Eye (tissue), 1 donor: ENCODE measurements at places on chromosomes 3 and 15.
A peak's percentile ranks its signal among the peaks of the same experiment; 100 is the strongest.

GRCh38 chr3:116020989-116021388, 397.7 kb downstream of the GAP43 start:
- DNase-seq = no peak

- DNase-seq = no peak
Measured at GRCh38 chr15:57611938-57612337, 20.2 kb downstream of the MYZAP start.

DNA sequence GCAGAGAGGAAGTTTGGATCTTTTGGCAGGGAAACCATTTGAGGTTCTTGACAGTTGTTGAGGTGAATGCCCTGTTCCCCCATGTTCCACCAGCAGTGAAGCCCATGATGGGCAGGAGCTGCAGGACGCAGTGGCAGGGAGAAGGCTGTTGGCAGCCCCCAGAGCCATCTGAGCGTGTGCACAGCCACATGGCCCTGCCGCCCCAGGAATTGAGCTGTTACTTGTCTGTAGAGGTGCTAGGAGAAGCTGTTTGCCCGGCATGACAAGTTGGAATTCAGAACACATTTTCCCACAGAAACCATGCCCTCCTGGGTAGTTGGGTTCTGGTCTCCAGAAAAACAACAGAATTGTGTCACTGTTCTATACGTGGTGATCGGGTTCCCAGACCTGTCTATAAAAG, 218.2 kb upstream of the NR2E3 start:
- no peak for DNase-seq

DNA sequence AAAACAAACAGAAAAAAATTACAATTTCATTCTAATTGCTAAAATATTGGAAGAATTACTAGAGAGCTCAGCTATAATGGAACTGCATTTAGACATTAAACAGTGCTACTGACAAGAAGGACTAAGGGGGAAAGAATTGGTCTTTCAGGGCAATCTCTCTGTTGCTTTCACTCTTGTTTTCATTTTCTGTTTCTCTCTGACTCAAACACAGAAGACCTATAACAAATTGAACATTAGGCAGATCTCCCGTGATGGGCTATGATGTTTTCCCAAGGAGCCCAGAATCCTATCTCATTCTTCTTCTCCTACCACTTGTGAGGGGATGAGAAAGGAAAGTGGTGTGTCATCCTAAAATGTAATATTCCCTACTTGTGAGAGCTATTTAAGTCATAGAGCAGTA, 358.0 kb upstream of the TGFBR2 start:
- DNase-seq = no peak

GRCh38 chr3:58497097-58497496, 5.2 kb downstream of the KCTD6 start:
- DNase-seq = peak; percentile 87

DNA sequence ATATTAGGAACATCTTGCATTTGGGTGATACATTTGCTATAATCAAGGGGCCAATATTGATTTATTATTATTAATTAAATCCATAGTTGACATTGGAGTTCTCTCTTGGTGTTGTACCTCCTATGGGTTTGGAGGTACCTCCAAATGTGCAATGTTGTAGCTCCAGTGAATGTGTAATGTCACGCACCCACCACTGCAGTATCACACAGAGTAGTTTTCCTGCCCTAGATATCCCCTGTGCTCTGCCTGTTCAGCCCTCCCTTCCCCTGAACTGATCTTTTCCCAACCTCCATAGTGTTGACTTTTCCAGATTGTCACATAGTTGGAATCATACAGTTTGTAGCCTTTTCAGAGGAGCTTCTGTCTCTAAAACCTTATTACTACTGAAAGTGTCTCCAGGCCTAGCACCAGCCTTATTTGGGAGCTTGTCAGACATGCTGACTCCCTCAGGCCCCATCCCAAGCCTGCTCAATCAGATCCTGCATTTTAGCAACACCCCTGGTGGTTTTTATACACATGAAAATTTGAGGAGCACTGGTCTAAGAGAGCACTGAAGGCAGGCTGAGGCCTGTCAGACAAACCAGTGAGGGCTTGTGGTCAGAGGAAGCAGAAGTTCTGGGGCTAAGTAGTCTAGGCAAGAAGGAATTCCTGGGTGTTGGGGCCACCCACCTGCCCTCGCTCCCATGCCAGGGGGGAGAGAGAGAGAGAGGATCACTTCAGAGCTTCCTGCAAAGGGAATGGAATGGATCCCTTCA, 73.4 kb downstream of the SLC6A11 start:
- DNase-seq = no peak

- DNase-seq = no peak
Measured at GRCh38 chr3:22894865-22895264, 308.3 kb upstream of the UBE2E2 start.

- DNase-seq = no peak
Measured at GRCh38 chr3:52986938-52987337, 58.9 kb downstream of the SFMBT1 start.

- DNase-seq = peak; percentile 53
Measured at GRCh38 chr3:76570436-76571057, 469.4 kb upstream of the ROBO2 start.

DNA sequence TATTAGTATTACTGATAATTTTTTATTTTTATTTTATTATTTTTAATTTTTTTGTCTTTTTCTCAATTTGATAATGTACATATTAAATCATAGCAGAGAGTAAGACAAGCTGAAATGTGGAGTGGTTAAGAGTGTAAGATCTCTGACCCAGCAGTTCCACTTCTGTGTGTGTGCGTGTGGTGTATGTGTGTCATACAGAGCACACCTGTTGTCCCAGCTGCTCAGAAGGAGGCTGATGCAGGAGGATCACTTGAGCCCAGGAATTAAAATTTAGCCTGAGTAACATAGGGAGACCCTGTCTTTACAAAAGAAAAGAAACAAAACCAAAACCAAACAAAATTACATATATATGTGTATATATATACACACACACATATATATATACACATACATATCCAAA, 1.4 kb upstream of the CIDEC start:
- no peak for DNase-seq

DNA sequence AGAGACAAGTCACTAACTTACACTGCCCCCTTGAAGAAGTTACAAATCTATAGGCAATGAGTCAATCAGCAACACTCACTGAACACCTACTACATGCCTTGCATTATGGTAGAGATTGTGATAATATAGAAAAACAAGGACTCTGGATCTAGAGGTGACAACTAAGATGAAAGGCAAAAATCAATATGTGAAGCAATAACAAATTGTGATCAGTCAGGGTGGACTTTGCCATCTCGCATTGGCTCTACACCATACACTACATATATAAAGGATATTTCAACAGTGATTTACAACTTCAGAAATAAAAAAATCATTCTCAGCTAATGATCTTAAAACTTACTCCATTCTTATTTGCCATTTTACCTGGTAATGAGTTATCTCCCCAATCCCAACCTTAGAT, 210.7 kb upstream of the CD96 start:
- no peak for DNase-seq

- DNase-seq = no peak
Measured at GRCh38 chr15:91067036-91067435, 33.0 kb upstream of the SV2B start.

GRCh38 chr3:69472093-69472492, 86.2 kb upstream of the FRMD4B start:
- no peak for DNase-seq

GRCh38 chr3:146577662-146578061, 27.5 kb downstream of the PLSCR5 start:
- DNase-seq = peak; percentile 64

GRCh38 chr15:96947296-96948229, 617.1 kb downstream of the NR2F2 start:
- DNase-seq = peak; percentile 86

DNA sequence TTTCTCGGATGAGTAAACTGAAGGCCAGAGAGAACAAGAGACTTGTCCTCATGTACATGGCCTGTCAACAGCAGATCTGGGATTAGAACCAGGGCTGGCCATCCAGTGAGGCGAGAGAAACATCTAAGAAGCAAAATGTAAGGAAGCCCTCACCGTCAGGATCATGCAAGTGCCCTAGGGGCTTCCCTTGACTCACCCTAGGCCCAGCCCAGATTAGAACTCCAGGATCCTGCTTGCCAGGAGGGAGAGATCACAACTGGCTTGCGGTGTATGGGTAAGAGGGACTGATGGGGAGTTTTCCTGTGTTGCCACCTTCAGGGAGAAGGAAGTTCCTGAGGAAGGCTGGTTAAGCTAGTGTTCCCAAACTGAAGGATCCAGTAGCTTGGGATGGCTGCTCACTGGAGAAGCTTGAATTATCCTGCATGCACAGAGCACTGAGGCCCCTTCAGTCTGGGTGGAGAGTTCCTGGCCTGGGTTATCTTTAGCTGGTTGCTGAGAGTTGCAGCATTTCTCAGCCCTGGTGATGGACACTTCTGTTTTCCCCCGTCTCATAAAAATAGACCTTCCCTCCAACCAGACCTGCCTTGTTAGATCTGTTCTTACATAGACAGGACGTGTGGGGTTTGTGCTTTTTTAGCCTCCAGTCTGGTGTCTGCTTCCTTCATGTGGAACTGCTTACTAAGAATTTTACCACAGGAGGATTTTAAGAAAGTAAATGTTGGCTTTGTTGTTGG, 28.2 kb upstream of the XIRP1 start:
- no peak for DNase-seq

DNA sequence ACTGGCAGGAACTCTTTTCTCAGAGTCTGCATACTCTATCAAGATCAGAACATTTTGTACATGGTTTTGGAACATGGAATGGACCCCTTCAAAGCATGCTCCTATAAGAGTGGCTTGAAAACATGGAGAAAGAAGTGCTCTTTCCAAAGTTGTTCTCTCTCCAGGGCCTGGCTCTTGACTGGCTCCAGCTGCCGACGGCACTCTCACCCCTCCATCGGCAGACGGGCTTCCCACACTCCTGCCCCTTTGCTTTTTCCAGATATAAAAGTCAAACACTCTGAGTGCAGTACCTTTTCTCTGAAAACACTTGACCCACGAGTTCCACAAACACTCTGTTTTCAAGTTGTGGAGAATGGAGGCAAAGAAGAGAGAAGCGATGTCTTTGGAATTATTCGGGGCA, 72.5 kb upstream of the ONECUT1 start:
- DNase-seq = no peak

DNA sequence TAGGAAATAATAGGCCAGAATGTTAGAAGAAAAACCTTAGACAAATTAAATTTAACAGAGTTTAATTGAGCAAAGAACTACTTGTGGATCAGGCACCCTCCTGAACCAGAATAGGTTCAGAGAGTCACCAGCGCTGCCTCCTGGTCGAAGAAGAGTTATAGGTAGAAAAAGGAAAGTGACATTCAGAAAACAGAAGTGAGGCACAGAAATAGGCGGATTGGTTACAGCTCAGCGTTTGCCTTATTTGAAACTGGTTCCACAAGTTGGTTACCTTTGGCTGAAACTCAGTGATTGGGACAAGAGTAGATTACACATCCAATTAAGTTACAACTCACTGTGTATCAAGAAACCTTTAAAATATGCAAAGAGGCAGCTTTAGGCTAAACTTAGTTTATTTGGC, 4.4 kb downstream of the AADAC start:
- no peak for DNase-seq

DNA sequence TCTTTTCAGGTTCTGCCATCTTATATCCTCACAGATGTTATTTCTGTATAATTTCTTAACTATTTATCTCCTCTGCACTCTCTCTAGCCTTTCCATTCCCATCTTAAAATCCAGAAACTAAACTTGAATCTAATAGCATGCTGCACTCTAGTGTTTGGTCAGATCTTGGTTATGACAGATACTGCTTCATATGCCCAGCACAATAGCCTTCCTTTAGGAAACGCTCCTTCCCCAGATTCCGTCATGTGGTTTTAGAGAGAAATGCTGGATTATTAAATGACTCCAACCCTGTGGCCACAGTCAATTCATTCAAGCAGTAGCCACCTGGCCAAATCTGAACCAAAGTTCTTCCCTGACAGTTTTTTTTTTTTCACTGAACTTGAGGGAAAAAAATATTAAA, 19.4 kb downstream of the RASGRP1 start:
- no peak for DNase-seq

GRCh38 chr15:95559875-95560394, 770.6 kb upstream of the NR2F2 start:
- no peak for DNase-seq

GRCh38 chr3:72127844-72128243, 342.9 kb upstream of the PROK2 start:
- no peak for DNase-seq

- no peak for DNase-seq
Measured at GRCh38 chr3:134666466-134666865, 15.6 kb upstream of the KY start.

DNA sequence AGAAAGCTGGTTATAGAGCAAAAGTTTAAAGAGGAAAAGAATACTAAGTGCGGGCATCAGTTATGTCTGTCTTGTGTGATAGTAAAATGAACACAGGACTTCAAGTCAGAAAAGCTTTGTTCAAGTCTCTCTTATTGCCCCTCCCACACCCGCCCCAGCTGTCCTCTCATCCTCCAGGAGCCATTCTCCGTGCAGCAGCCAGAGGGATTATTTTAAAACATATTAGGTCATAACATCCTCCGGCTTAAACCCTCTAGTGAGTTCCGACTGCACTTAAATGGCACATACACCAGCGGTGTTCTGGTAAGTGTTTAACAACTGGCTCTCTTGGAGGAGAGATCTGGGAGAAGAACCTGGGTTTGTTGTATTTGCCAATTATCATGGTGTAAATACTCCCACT, 104.8 kb upstream of the TNFAIP8L3 start:
- no peak for DNase-seq

GRCh38 chr3:51997935-51998596, 2.4 kb upstream of the RPL29 start:
- peak; percentile 23 for DNase-seq

- DNase-seq = no peak
Measured at GRCh38 chr15:89104172-89104564, 15.9 kb downstream of the ABHD2 start.

DNA sequence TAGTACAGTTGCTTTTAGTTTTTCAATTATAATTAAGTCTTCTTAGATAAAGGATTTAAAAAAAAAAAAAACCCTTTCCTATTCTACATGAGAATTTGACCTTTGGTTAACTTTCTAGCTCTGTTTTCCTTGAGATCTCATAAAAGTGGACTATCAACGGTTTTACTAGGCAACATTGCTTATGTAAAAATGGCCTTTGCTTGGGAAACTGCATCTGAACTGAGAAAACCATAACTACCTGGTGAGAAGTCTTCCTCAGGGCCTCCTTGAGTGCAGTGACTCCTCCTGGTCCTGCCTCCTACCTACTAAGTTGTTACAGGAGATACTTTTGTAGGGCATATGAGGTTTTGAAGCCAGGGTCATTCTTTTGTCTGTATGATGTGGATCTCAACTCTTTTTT, 42.1 kb upstream of the ACVR2B start:
- DNase-seq = no peak

DNA sequence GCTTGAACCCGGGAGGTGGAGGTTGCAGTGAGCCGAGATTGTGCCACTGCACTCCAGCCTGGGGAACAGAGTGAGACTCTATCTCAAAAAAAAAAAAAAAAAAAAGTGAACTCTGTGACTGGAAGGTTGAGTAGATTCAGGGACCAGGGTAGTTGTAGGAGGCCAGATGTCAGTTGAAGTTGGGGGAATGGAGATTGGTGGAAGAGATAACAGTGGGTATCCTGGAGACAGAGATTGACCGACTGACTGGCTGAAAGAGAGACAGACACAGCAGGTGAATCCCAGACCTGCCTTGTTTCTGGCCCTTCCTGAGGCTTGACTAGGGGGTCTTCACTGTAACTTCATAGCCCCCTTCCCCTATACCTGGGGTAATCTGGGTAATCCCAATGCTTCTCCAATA, 22.1 kb upstream of the RNU6-1 start:
- no peak for DNase-seq
